ENCODE measurements at places on chromosomes 1 and 21.

GRCh38 chr1:97797403-97798183 is 123.2 kb downstream of the DPYD start:
- DNase-seq = no peak

DNA sequence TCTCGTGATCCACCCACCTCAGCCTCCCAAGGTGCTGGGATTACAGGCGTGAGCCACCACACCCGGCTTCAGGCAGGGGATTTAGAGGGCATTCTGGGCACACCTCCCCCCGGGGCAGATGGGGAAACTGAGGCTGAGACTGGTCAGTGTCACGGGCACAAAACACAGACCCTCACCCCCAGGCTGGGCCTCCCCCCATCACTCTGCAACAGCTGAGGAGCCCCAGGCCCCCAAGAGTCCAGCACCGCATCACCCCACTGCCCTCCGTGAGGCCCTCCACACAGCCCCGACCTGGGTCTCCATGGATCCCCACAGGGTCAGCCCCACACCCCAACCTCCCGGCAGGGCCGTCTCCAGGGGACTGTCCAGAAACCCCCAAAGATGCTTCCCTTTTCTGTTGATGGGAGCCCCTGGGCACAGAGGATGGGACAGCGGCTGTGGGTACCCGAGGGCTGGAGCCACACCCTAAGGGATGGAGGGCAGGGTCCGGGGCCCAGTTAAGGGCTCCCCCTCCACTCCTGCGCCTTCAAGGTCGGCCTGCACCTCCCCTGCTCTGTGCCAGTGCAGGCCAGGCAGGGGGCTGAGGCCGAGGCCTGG is 11.0 kb downstream of the TNFRSF14 start:
- no peak for DNase-seq

DNA sequence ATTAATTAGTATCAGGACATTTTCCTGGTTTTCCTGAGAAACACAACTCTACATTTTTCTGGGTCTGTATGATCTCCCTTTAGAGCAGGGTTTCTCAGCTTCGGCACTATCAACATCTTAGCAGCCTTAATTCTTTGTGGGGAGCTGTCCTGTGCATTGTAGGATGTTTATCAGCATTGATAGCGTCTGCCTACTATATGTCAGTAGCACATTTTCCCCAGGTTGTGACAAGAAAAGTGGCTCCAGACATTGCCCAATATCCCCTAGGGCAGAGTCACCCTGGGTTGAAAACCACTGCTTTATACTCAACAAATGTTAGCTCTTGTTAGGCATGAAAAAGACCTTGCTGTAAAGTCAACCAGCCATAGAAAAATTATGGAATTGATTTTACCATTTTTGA is 195.1 kb upstream of the FMN2 start:
- no peak for DNase-seq

DNA sequence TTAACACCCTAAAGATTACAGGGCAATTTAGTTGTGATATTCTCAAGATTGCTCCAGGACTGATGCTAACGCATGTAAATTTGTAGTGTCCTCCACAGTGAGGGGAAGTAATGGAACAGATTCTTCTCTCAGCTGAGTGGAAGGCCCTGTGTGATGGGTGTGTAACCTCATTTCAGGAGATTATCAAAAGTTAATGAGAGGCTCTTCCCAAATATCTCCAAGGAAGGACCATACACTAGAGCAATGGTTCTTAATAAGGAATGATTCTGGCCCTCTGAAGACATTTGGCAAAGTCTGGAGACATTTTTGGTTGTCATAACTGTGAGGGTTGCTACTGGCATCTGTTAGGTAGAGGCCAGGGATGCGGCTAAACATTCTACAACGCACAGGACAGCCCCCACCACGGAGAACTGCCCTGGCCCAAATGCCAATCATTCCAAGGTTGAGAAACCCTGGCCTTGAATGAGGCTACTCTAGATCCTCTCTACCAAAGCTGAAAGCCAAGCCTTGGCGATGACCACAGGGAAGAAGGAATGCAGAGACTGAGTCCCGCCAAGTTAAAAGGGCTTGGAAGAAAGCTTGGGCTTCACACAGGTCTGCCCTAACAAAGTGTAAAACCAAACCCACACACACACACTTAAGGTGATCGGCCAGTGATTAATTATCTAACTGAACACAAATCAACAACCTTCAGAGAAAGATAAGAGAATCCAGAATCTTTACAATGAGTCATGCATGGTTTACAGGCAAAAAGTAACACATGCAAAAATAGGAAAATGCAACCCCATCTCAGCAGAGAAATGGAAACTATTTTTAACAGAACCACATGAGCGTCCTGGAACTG is 135.8 kb downstream of the SYF2 start:
- no peak for DNase-seq

DNA sequence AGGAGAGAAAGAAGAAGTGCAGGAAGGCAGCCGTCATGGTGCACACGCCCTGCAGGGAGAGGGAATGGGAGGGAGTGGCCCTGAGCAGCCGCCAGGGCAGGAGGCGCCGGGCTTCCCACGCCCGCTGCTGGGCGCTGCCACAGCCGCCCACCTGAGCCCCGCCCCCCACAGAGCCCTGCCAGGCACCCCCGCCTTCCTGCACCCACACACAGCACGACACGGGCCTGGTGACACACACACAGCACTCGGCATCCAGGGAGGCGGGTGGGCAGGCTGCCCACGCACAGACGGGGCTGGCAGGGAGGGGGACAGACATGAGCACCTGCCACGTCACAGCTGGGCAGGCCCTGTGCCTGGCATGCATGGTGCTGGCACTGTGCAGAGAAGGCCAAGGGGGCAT is 27.5 kb downstream of the ADGRB2 start:
- no peak for DNase-seq

- no peak for DNase-seq
Observed at GRCh38 chr1:56435434-56436262, 143.7 kb downstream of the PLPP3 start.

- DNase-seq = no peak
Observed at GRCh38 chr1:176745945-176746344, 283.0 kb downstream of the PAPPA2 start.

DNA sequence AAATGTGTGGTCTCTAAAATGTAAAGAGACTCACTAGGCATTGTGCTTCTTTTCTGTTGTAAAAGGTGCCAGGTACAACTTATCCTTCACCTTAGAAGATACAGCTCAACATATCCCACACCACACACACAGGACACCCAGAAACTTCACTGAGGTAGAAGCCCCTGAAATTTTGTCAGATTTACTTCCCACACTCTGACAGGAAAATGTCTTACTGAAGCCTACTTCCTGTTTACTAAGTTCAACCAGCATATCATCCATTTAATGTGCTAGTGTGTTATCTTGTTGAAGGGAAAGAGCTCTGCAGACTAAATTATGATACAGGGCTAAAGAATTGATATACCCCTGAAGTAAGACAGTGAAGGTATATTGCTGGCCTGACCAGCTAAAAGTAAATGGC is 39.9 kb upstream of the INSL5 start:
- no peak for DNase-seq

GRCh38 chr21:31011412-31011811 is 26.9 kb downstream of the KRTAP19-8 start:
- no peak for DNase-seq

- DNase-seq = no peak
Observed at GRCh38 chr21:36985751-36986594, 19.5 kb upstream of the HLCS start.

DNA sequence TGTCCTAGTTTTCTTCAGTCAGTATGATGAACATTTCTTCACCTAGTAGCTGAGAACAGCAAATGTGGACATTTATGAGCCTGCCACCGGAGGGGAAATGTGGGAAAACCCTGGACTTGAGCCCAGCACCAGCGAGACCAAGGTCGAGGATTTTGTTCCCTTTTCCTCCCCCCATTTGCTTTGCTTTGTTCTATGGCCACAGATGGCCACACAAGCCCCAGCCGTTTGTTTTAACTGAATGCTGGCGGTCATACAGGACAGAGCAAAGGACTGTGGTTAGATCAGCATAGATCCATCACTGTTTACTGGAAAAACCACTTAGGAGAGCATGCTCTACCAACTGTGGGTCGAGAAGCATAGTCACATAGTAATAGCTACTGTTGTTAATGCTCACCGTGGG is 20.9 kb downstream of the SH2D2A start:
- no peak for DNase-seq

GRCh38 chr1:6248932-6249738 is 5.2 kb downstream of the HES3 start:
- DNase-seq = no peak

GRCh38 chr1:35860696-35861095 is 22.3 kb upstream of the AGO1 start:
- no peak for DNase-seq

- DNase-seq = peak; percentile 80
Observed at GRCh38 chr1:231162297-231162969, 575 bp downstream of the TRIM67 start.

DNA sequence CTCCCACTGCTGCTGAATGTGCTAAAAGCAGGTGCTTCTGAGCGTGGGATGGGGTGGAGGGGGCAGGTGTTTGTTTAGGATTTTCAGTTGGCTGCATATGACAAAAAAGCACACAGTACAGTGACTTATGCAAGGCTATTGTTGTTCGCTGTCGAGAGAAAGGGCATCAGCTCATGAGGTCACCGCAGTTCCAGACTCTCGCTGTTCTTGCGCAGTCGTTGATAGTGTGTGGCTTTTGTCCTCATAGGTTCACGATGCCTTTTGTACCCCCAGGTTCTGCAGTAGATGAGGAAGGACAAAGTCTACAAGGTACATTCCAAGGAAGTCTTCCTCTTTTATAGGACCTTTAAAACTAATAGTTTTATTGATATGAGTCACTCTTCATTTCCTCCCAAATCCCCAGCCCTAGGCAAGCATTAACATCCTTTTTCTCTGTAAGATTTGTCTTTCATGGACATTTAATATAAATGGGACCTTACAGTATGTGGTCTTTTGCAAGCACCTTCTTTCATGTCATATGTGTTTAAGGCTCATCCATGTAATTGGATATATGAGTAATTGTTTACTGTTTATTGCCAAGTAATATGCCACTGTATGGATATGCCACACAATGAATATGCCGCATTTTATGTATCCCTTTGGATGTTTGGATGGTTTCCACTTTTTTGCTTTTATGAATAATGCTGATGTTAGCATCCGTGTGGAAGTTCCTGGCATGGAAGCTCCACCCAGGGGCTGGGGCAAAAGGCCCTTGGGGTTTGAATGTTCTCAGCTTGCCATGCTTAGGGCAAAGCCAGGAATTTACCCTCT is 14.5 kb upstream of the NLRP3 start:
- DNase-seq = peak; percentile 40

- DNase-seq = no peak
Observed at GRCh38 chr1:43438576-43438952, 15.2 kb downstream of the HYI start.

GRCh38 chr1:16083486-16083885 is 10.0 kb upstream of the FAM131C start:
- no peak for DNase-seq

DNA sequence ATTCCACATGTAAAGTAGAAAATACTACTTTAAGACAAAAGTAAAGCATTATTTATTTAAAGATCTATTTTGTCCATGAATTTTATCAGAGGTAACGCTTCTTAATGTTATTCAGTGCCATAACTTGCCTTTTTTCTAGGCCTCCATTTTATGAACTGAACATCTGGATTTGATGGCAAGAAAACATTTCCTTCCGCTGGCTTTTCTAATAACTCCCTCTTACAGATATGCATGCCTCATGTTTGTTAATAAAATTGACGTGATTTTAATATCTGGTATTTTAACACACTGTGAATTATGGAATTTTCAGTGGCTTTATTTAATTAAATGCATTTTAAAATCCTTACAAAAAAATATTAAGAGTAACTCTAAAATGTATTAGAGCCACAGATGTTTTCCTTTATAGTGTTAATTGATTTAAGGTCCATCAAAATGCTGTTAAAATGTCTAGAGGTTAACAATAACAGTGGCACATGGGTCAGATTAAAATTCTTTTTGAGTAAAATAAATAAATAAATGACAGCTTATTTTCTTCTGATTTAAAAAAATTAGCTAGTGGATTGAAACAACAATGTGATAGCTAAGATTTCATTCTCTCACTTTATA is 15.1 kb downstream of the PTPRC start:
- no peak for DNase-seq

DNA sequence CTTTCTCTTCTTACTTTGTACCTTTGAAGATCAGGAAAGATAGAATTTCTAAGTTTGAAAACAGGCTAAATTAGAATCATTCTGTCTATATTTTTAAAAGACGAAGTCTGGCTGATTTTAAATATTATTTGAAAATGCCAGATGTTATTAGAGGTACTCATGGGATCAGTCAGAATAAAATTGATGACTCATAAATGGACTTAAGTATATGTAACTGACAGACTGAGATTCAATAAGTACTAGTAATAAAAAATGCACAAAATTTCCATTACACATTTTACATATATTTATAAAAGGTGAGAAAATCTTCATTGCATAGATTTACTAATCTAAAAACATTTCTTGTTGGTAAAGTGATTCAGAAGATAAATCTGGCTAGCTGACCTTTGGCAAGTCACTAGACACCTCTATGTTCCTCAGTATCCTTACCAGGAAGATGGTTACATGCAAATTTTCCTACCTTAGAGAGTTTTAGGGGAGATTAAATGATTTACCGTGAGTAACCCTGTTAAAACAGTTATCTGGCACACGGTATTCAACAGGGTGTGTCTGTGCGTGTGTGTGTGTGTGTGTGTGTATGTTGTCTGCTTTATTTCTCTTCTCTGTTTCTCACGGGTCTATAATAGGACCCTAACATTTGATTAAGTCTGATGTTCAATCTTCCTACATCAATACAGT is 189.0 kb downstream of the RUNX1 start:
- DNase-seq = no peak

GRCh38 chr1:223153177-223154119 is 10.4 kb upstream of the TLR5 start:
- no peak for DNase-seq

DNA sequence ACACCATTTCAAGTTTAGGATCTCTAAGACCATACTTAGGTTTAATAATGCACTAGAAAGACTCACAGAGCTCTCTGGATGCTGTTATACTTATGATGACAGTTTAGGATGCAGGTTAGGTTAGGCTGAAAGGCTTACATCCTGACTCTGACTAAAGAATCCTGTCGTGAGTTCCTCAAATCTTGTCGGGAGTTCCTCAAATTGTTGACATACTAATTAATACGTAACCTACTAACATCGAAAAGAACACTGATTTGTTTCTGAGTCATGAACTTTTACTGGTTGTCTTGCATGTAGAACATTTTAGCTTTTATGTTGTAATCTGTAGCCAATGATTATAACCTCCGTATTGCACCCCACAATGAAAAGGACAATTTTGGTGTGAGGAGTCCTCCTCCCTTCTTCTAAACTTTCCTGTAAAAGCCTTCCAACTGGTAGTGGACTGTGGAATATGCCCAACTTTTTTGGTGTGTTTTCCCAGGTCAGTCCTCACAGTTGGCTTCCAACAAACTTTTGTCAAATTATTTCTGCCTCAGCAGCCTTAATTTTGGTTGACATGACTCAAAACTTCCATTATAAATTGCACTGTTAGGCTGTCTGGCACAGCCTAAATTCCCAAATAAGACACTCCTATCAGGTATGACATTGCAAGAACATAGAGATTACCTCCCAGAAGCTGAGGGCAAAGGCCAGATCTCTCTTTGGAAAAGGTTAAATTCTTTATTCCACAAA is 107.9 kb upstream of the PALMD start:
- DNase-seq = no peak
